Neural progenitor cell (in vitro differentiated cells): ENCODE measurements at places on chromosomes 6 and 20.

DNA sequence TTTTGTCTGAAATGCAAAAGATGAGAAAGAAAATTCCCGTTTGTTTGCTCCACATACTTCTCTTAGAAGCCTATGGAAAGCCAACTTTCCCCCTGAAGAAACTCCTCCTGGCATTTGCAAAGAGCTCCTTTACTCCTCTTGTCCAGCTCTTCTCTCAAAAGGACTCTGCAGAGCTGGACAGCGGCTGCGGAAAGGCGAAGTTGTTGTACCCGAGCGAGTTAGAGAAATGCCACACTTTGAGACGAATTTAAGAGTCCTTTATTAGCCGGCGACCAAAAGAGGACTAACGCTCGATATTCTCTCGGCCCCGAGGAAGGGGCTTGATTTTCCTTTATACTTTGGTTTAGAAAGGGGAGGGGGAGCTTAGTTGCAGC is 157.8 kb downstream of the TRIM27 start:
- H3K4me1 ChIP-seq = peaks cover 14% of the 10 kb centered on the region
- peak; percentile 69 for DNase-seq
- H3K27me3 ChIP-seq = peaks cover 100% of the 10 kb centered on the region
- H3K27ac ChIP-seq = no peak overlapping the region
- H3K4me3 ChIP-seq = peak overlapping the region; percentile 20
- no peaks in the 10 kb centered on the region for H3K36me3 ChIP-seq

- no peak for DNase-seq
- no peak overlapping the region for H3K27ac ChIP-seq
- no peak overlapping the region for H3K4me3 ChIP-seq
- peaks cover 25% of the 10 kb centered on the region for H3K4me1 ChIP-seq
- H3K27me3 ChIP-seq = no peaks in the 10 kb centered on the region
These were observed 18.6 kb downstream of the PRKN start for GRCh38 chr6:162708971-162709370.

- H3K4me1 ChIP-seq = no peaks in the 10 kb centered on the region
- no peaks in the 10 kb centered on the region for H3K27me3 ChIP-seq
- no peak overlapping the region for H3K4me3 ChIP-seq
- H3K36me3 ChIP-seq = no peaks in the 10 kb centered on the region
- no peak overlapping the region for H3K27ac ChIP-seq
These were observed 192.4 kb downstream of the BMP2 start for GRCh38 chr20:6959900-6960312.

DNA sequence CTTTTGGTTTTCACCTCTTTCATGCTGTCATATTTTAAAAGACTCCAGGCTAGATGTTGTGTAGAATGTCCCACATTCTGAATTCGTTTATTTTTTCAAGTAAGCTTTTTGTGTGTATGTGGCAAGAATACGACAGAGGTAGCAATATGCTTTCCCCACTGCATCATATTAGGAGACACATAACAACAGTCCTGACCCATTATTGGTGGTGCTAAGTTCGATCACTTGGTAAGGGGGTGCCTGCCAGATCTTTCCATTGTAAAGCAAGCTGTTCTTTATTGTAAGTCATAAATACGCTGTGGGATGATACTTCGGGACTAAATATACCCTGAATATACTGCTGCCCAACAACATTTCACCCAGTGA is 588 bp upstream of the NCOA3 start:
- H3K36me3 ChIP-seq = no peaks in the 10 kb centered on the region
- H3K27me3 ChIP-seq = no peaks in the 10 kb centered on the region
- H3K4me3 ChIP-seq = peak overlapping the region; percentile 86
- H3K4me1 ChIP-seq = peaks cover 22% of the 10 kb centered on the region

DNA sequence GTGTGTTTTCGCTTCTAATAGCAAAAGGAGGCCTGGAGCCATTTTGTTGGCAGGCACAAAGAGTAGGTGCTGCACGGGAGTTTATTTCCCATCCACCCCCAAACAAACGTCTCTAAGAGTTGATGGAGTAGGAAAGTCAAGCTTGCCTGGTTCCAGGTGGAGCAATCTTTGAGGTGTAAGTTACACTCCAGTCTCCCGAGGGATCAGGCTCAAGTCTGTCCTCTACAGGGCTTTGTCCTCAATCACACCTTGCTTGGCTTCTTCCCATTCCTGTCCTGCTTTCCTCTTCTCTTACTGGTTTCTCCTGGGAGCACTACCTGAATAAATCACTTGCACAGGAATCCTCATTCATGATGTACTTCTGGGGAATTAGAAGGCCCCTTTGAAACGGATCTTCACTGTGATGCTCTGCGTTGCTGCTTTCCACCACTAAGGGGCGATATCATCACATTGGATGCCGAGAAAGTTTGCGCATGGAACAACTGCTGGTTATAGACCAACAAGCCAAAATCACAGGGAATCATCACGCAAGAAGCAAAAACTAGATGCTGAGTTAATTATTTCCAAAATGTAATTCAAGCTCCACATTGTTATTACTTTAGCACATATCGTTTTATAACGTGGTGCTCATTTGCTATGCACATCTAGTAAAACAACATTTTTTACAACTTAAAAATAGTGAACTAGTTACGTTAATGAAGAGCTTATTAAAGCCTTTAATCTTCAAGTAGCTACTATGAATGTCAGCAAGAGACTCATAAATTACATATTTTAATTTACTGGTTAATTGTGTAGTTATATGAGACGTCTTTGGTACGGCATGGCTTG is 156.8 kb downstream of the DNAH8 start:
- no peaks in the 10 kb centered on the region for H3K36me3 ChIP-seq
- no peak overlapping the region for H3K27ac ChIP-seq
- H3K27me3 ChIP-seq = no peaks in the 10 kb centered on the region
- peaks cover 4% of the 10 kb centered on the region for H3K4me1 ChIP-seq
- DNase-seq = peak; percentile 77
- H3K4me3 ChIP-seq = no peak overlapping the region

DNA sequence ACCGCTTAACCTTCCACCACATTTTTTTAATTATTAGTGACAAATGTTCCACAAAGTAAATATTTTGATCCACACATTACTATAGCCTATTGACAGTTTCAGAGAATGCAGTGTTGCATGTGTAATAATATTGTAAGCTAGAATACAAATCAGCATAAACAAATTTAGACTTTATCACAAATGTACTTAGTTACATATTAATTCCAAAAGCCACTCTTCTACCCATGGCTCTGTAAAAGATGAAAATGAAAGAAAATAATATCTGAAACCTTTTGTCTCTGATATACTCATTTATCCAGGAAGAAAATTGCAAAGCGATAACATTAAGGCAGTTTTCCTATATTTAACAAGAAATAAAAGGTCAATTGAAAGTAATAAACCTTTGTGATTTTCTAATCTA is 954.0 kb upstream of the MAN1A1 start:
- H3K36me3 ChIP-seq = no peaks in the 10 kb centered on the region
- H3K27ac ChIP-seq = no peak overlapping the region
- DNase-seq = no peak
- H3K27me3 ChIP-seq = no peaks in the 10 kb centered on the region
- H3K4me3 ChIP-seq = no peak overlapping the region

GRCh38 chr6:53112404-53112803 is 36.2 kb downstream of the GCM1 start:
- no peak overlapping the region for H3K4me3 ChIP-seq
- no peak for DNase-seq
- H3K27me3 ChIP-seq = no peaks in the 10 kb centered on the region
- H3K36me3 ChIP-seq = no peaks in the 10 kb centered on the region
- H3K4me1 ChIP-seq = no peaks in the 10 kb centered on the region

GRCh38 chr6:12232339-12232738 is 57.8 kb upstream of the EDN1 start:
- peaks cover 44% of the 10 kb centered on the region for H3K4me1 ChIP-seq
- H3K4me3 ChIP-seq = peak overlapping the region; percentile 1
- peak overlapping the region; percentile 80 for H3K27ac ChIP-seq
- no peaks in the 10 kb centered on the region for H3K27me3 ChIP-seq
- no peaks in the 10 kb centered on the region for H3K36me3 ChIP-seq

DNA sequence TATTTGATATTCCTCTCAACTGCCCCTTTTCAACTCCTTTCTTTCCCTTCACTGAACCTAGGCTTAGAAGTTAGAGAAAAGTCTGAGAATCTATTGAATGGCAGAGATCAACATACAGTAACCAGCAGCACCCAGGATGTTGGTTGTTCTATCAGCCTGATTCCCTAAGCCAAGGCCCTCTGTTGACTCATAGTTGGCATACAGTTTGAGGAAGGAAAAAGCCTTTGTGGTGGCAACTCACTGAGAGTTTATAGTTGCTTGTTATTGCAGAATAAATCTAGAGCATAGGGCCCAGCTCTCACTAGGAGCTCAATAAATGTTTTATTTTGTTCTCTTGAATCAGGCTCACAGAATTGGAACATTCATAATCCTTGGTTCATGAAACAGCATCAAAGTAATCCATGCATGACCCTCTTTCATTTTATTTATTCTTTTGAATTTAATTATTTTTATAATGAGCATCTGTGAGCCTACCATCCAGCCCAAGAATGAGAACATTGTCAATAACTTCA is 119.1 kb upstream of the ADGRF1 start:
- no peaks in the 10 kb centered on the region for H3K36me3 ChIP-seq
- peaks cover 13% of the 10 kb centered on the region for H3K4me1 ChIP-seq
- DNase-seq = no peak

GRCh38 chr6:22145823-22146677 is 150.8 kb downstream of the PRL start:
- H3K27me3 ChIP-seq = no peaks in the 10 kb centered on the region
- H3K4me3 ChIP-seq = no peak overlapping the region
- H3K36me3 ChIP-seq = no peaks in the 10 kb centered on the region
- H3K4me1 ChIP-seq = peaks cover 34% of the 10 kb centered on the region
- no peak overlapping the region for H3K27ac ChIP-seq

GRCh38 chr20:60038400-60039008 is 80.3 kb downstream of the CDH26 start:
- H3K27me3 ChIP-seq = no peaks in the 10 kb centered on the region
- H3K4me1 ChIP-seq = no peaks in the 10 kb centered on the region
- no peak overlapping the region for H3K27ac ChIP-seq
- no peak for DNase-seq
- no peaks in the 10 kb centered on the region for H3K36me3 ChIP-seq

DNA sequence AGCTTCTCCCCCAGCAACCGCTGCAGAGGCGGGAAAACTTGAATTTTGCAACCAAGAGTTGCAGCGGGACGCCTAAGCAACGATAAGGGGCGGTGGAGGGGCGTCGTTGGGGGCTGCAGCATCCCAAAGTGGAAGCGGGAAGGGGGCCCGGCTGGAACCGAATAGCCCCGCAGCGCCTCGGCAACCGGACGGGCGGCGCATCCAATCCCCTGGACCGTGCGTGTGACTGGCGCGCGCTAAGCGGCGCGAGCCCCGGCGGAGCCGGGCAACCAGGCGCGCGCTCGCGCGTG is 670 bp upstream of the PARD6B start:
- H3K4me3 ChIP-seq = peak overlapping the region; percentile 53
- no peaks in the 10 kb centered on the region for H3K27me3 ChIP-seq
- DNase-seq = no peak
- H3K4me1 ChIP-seq = peaks cover 24% of the 10 kb centered on the region
- H3K36me3 ChIP-seq = no peaks in the 10 kb centered on the region
- H3K27ac ChIP-seq = peak overlapping the region; percentile 65

DNA sequence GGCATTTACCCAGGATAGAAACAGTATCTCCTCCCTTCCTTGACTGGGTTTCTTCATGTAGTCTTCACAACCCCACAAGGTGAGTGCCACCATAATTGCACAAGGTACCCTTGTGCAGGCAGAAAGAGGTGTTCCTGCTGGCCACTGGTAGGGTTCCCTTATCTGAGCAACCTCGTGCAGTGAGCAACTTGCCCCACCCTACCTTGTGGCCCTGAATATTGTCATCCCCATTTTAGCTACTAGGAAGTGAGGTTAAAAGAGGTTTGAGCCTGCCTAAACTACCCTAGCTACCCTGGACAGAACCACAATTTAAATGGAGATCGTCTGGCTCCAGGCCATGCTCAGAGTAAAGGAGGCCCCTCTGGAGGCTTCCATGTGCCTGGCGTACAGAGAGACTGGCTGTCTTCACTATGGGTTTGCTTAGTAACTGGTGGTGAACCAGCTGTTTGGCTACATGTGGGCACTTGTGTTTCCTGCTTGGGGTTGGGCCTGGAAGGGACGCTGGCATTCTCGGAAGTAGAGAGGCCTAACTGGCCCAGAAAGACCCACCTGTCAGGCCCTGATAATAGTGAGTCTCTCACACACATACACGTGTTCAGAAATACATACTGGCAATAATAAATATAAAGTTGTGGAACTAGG is 148.8 kb downstream of the LRFN2 start:
- H3K4me1 ChIP-seq = peaks cover 9% of the 10 kb centered on the region
- no peak for DNase-seq
- no peaks in the 10 kb centered on the region for H3K27me3 ChIP-seq
- no peaks in the 10 kb centered on the region for H3K36me3 ChIP-seq
- H3K27ac ChIP-seq = no peak overlapping the region

DNA sequence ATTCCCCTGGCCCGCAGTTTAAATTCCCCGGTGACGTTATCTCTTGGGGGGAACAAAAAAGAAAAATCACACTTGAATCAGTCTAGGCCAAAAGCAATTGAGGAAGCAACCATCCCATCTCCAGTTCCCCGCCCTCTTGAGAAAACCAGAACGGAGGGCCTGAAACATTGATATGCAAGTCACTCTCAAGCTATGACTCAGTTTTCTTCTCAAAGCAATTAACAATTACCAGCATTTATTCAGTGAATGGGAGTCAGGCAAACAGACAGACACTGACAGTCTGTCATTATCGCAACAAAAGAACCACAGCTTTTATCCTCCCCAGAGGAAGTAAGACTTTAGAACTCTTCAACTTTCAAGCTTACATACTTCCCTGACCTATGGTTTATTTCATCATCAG is 100.9 kb downstream of the OPRM1 start:
- H3K36me3 ChIP-seq = no peaks in the 10 kb centered on the region
- no peak for DNase-seq
- no peaks in the 10 kb centered on the region for H3K27me3 ChIP-seq
- H3K4me3 ChIP-seq = no peak overlapping the region
- no peaks in the 10 kb centered on the region for H3K4me1 ChIP-seq

GRCh38 chr6:147507162-147508041 is 1.1 kb upstream of the SAMD5 start:
- H3K36me3 ChIP-seq = no peaks in the 10 kb centered on the region
- no peak overlapping the region for H3K27ac ChIP-seq
- peak overlapping the region; percentile 88 for H3K4me3 ChIP-seq
- DNase-seq = peak; percentile 44
- peaks cover 14% of the 10 kb centered on the region for H3K4me1 ChIP-seq

- no peak for DNase-seq
- no peak overlapping the region for H3K27ac ChIP-seq
- no peak overlapping the region for H3K4me3 ChIP-seq
- no peaks in the 10 kb centered on the region for H3K36me3 ChIP-seq
- no peaks in the 10 kb centered on the region for H3K27me3 ChIP-seq
These were observed 310.6 kb upstream of the MANEA start for GRCh38 chr6:95266537-95267258.

GRCh38 chr6:30180145-30180544 is 16.8 kb downstream of the TRIM15 start:
- peaks cover 32% of the 10 kb centered on the region for H3K27me3 ChIP-seq
- H3K27ac ChIP-seq = no peak overlapping the region
- no peak for DNase-seq
- H3K4me3 ChIP-seq = no peak overlapping the region

- no peak overlapping the region for H3K27ac ChIP-seq
- no peaks in the 10 kb centered on the region for H3K36me3 ChIP-seq
- H3K4me3 ChIP-seq = no peak overlapping the region
- no peak for DNase-seq
- H3K27me3 ChIP-seq = no peaks in the 10 kb centered on the region
These were observed 120.8 kb upstream of the SSTR4 start for GRCh38 chr20:22914291-22914690.
